Muscle of arm (tissue), 14 donors: ENCODE measurements at places on chromosomes 11 and 22. TPM values are rescaled to one million over a fixed set of nuclear protein-coding genes. Genes with fewer than 3 reads are reported as not detected.

DNA sequence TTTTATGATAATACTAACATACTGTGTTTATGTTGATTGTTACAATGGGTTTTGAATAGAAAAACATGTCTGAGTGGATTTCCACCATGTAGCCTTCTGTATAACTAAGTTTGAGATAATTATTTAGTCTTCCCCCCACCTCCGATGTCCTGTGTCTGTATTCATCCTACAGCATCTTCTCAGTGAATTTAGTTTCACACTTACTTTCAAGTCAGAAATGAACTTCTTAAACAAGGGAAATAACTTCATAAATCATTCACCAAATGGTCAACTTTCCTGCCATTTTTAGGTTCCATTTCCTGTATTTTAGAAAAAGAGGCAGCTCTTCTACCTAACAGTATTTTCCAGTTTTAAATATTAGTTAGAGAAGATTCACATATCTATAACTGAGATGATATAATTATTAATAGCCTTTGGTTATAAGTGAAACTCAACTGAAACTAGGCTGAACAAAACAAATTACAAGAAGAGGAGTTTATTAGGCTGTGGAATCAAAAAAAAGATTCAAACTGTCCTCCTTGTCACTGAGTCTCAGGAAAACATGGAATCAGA, 3.5 kb downstream of the OR51B5 start:
- no peak for DNase-seq

- no peak for DNase-seq
Observed at GRCh38 chr11:130490682-130491449, 42.4 kb downstream of the ADAMTS15 start.

The CFAP300 gene
- polyA plus RNA-seq = 4.4 TPM

DNA sequence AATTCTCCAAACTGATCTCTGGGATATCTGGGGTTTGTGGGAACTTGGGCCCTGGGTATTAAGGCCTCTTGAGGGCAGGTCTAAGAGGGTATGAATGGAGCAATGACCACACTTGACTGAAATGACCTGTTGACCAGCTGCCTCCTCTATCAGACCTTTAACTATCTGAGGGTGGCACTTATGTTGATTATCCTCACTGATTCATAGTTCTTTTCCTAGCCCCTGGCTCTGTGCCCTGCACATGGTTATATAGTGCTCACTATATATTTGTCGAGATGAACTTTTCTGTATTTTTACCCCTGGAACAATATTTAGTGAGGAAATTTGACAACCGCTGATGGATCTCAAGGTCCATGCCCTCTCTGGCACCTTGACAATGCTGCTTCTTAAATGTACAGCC, 305.5 kb upstream of the PLET1 start:
- no peak for DNase-seq

GRCh38 chr11:108694846-108695245, 30.0 kb downstream of the DDX10 start:
- DNase-seq = no peak
